ENCODE measurements at places on chromosomes 5 and 9.

DNA sequence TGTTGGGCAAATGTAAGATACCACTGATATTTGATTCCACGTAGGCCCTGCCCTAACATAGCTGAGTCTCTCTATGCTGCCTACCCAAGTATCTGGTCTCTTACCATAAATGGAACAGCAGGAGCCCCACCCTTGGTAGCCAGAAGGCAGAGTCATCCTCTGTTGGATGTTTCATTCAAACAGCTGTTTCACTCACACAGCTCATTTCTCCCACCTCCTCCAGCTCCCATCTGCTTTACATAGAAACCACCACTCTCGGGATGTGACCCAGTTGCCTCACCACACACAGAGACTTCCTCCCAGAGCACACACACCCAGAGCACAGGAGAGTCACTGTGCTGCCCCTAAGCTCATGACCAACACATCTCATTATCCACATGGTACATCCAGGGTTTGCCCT is 165.3 kb downstream of the TMEM167A start:
- DNase-seq, result no peak

DNA sequence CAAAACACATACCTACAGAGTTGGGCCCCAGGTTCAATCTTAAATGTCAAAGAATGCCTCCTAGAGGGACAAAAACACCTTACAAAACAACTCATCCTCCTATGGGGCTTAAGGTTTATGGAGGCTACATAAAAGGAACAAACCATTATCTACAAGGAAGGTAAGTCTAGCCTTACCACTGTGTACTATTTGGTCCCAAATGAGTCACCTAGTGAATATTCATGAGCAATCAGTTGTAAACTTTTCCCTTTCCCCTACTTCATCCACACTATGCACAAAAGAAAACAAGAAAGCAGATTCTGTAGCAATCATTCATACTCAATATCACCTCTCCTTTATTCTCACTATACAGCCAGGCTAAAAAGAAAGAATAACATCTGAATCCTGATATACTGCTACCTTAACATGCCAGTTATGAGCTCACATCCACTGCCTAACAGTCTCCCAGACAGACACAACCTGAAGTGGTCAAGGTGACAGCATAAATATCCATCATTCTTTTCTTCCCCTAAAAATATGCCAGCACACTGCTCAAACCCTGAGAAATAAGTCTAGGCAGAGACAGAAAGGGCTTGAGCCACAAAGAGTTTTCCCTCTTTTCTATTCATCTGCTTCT is 6.2 kb downstream of the OXCT1 start:
- DNase-seq, result no peak

DNA sequence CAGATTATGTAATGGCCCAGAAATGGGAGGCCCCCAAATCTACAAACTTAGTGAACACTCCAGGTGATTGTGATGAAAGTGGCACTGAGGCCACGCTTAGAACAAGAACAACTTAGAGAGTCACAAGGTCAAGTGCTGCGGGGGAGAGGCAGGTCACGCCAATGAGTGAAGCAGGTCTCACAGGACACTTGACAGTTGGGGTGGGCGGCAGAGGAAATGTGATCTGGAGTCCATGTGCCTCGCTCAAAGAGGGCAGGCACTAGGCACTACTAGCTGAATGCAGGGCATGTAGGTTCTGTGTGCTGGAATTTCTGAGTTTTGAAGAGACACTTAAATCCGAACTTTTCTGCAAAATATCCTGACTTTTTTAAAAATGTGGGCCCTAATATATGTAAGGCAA is 193.2 kb upstream of the RORB start:
- no peak for DNase-seq

- DNase-seq, result no peak
These were observed 56.9 kb downstream of the PDE6A start for GRCh38 chr5:149887622-149888183.

DNA sequence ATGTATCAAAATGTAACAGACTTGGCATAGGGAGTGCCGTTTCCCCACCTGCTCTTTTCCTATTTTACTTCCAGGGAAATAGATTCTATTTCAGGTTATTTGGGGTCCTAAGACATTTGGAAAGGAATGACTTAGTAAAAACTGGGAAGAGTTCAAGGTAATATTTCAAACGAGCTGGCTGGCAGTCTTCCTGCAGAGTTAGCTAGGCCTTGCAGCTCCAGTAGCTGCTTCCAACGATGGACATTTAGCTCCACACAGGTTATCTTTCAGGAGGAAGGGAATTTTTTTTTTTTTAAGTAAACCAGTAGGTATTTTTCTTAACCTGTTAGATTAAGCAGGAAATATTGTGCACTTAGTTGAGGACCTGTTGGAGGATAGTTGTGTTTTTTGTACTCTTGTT is 45.2 kb downstream of the TLE4 start:
- DNase-seq, result no peak

GRCh38 chr9:98627296-98627695 is 81.4 kb downstream of the GABBR2 start:
- no peak for DNase-seq

DNA sequence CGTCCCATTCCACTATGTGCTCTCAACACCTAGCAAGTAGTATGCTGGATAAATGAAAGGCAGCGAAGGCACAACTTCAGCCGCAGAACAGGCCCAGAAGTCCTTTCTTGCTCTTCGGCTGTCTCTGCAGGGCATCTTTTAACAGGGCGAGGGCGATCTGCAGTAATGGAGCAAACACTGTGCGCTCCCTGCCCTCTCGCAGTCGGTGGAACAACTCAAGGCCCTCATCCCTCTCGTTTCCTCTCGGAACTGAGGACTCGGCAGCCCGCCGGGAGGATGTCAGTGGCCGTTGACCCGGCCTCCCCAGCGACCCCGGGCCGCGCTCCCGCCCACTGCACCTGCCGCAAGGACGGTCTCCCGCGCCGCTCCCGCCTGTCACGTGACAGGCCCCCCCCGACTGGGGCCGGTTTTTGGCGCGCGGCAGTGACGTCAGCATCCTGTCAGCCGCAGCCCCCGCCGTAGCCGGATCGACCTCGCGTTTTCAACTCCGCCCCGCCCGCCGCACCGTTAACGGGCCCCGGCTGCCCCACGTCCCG is 1.1 kb downstream of the ZNF367 start:
- no peak for DNase-seq

- no peak for DNase-seq
These were observed 35.2 kb upstream of the SLC36A2 start for GRCh38 chr5:151382576-151382975.

- DNase-seq, result no peak
These were observed 56.6 kb upstream of the EGFL7 start for GRCh38 chr9:136605988-136606660.

DNA sequence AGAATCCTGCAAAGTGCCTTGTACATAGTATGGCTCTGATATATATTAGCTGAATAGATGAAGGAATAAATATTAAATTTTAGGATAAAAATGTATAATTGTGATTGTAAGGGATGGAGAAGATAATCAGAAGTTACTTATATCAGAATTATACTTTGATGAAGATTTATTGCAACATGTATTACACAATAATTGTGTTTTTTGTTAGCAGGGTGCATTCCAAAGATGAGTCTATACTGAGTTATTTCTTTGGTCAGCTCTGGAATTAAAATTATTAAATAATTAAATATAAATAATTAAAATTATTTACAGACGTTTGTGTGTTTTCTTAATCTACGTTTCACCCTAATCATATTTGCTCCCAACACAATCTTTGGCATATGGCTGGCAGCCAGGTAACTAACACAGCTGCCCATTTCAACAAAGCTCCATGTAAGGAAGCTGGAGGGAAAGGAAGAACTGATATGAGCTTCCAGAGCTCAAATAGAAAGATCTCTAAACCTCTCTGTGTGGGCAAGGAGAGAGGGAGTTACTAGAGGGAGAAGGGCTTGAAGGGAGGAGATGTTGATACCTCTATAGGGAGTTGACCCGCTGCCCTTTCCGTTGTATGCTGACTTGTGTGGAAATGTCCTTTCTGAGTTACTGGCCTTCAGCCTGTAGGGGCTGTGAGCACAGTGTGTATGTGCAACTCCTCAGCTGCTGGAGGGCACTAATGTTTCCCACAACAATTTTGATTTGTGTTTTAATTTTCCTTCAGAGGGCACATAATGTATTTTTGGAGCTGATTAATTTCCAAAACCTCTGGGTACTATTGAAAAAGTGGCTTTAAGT is 403.4 kb downstream of the MAN2A1 start:
- DNase-seq, result no peak

- DNase-seq, result peak; percentile 9
These were observed 60.1 kb downstream of the FAM174A start for GRCh38 chr5:100595152-100595811.

DNA sequence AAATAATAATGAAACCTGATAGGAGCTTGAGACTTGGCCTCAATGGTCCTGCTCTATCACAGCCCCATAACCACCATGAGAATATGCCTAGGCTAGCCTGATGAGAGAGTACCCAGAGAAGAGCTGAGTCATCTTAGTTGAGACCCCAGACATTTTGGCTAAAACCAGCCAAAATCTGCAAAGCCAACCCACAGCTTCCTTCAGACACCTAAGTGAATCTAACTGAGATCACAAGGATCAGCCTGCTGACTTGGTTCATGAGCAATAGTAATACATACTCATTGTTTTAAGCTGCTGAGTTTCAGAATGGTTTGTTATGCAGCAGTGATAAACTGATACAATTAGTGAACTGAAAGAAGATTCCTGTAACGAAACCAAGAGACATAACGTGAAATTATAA is 473.7 kb upstream of the PTGER4 start:
- DNase-seq, result no peak

GRCh38 chr9:129283291-129283691 is 105.2 kb upstream of the IER5L start:
- no peak for DNase-seq

GRCh38 chr9:136436055-136436634 is 3.5 kb downstream of the INPP5E start:
- no peak for DNase-seq

DNA sequence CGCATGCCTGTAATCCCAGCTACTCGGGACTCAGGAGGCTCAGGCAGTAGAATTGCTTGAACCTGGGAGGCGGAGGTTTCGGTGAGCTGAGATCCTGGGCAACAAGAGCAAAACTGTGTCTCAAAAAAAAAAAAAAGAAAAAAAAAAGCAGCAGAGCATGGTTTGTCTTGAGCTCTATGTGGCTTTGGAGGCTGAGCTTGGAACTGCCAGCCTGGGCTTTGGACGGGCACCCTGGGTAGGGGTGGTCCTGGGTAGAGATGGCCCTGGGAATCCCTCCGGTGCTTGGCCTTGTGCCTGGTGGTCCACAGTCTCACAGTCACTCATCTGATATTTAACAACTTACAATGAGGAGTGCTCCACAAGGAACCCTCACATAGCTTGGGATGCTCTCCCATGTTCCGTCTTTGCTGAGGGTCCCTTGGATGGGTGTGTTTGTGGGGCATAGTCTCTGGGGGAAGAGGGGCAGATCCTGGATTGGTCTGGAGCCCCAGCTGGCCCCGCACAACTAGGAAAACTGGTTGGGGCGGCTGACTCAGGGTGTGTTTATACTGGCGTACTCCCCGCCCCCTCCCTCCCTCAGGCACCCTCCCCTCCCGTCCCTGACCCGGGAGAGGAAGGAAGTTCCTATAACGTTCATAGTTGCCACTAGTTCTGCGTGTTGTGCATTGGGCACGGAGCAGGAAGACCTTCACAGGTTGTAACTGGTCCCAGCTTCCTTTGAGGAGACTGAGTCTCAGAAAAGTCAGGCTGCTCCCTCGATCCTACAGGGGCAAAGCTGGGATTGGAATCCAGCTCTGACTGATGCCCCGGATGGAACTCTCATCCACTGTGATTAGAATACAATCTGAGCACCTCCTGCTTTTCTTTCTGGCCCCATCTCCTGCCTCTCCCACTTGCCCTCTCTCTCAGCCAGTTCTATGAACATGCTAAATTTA is 11.2 kb downstream of the IER5L start:
- no peak for DNase-seq

DNA sequence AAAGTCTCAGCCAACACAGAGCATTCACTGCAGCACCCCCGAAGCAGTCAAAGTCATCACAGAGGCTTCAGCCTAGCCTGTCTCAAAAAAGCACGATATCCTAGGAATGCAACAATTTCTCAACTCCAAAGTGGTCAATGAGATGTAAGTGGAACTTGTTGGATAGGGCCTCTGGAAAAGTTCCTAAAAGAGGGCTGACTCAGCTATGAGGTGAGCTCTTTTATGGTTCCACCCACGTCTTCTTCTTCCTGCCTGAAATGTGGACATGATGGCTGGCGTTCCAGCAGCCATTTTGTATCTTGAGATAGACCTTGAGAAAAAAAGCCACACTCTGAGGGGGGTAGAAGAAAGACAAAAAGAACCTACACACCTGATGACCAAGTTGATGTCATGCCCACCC is 32.5 kb upstream of the TRIO start:
- no peak for DNase-seq

DNA sequence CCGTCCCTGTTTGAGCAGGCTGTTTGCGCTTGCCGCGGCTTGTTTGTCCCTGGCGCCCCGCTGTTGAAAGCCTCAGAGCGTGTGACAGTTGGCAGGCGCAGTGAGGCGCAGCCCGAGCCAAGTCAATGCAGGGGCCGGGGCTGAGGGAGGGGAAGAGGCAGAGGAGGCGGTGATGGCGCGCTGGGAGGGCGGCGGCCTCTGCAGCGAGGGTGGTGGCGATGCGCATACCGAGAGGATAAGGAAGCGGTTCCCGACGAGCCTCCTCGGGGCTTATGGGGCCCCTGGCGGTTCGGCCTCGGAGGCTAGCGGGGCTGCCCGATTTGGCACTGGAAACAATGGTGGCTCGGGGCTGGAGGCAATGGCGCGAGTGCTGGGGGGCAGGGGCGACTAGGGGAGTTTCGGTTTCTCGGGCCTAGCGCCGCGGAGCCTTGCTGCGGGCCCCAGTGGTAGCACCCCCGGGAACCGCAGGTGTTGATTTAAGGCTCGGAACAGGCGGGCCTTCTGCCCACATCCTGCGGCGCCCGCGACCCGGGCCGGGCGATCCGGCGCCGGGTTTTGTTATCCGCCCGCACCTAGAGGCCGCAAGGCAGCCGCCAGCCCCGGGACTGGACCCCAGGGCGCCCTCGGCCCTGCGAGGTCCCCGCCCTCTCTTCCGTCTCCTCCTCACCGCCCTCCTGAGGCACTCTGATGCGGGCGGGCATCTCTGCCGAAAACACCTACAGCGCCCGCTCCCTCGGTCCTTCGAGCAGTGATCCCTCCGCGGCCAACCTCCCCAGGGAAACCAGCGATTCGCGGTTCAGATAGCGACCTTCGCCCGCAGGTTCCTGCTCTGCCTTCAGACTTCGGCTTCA is 947 bp upstream of the LNPEP start:
- DNase-seq, result peak; percentile 67

DNA sequence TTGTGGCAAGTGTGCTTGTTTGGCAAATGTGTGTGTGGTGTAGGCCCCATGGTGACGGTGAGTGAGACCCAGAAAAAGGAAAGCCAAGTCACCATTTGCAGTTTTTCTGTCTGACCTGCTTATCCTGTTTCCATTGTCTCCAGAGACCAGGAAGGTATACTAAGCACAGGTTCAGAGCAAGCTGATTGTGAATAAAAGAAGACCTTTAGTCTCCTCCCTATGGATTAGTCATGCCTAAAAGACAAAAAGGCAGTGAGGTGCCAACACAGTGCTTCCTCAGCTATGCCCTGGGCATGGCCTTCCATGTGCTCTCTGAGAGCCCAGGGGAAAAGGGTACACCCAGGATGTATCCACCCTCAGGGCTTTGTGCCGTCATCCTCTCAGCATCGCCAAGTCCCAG is 49.2 kb upstream of the SHOC1 start:
- no peak for DNase-seq

- no peak for DNase-seq
These were observed 343.4 kb downstream of the ARHGEF28 start for GRCh38 chr5:73969195-73970036.

GRCh38 chr5:33282157-33282556 is 158.6 kb upstream of the TARS1 start:
- no peak for DNase-seq

Data from forelimb muscle (tissue), 1 donor.